Regular cardiac myocyte (primary cell): ENCODE measurements at places on chromosomes 2 and 18. TPM values are rescaled to one million over a fixed set of nuclear protein-coding genes. Genes with fewer than 3 reads are reported as not detected.

Gene HSPE1
- total RNA-seq = 132 and 357 TPM in 2 replicates

Gene CD8B2
- not detected in 2 replicates for total RNA-seq

Gene RIT2
- not detected in 2 replicates for total RNA-seq

Gene RGPD3
- total RNA-seq = 0.19 and 0.85 TPM in 2 replicates

Gene SNORC
- 0.19 and 0.56 TPM in 2 replicates for total RNA-seq

Gene BCL2L11
- total RNA-seq = 0.77 and 1.1 TPM in 2 replicates

Gene EDAR
- total RNA-seq = not detected in 2 replicates

Gene RNF125
- total RNA-seq = under 0.01 and 0.28 TPM in 2 replicates

Gene MYOM1
- total RNA-seq = 0.38 and 5.6 TPM in 2 replicates

Gene MAP2
- 5.1 and 5.2 TPM in 2 replicates for total RNA-seq

Gene CHRND
- not detected in 2 replicates for total RNA-seq

Gene GRB14
- total RNA-seq = 6.2 and 12.8 TPM in 2 replicates

Gene SERPINB5
- total RNA-seq = under 0.01 TPM in 2 replicates

Gene ANKRD62
- under 0.01 TPM in 1 of 2 replicates, not detected in the other for total RNA-seq

Gene GAL3ST2
- 0.19 and 0.85 TPM in 2 replicates for total RNA-seq

Gene HAUS1
- total RNA-seq = 59.8 and 91.6 TPM in 2 replicates

Gene ASTL
- total RNA-seq = under 0.01 TPM in 1 of 2 replicates, not detected in the other

Gene NCKAP5
- total RNA-seq = 5.0 and 9.9 TPM in 2 replicates

Gene BCL11A
- 0.19 and 0.28 TPM in 2 replicates for total RNA-seq

Gene TEX44
- not detected in 2 replicates for total RNA-seq

Gene TM4SF20
- under 0.01 and 0.28 TPM in 2 replicates for total RNA-seq

Gene HRH4
- total RNA-seq = under 0.01 and 0.28 TPM in 2 replicates

Gene INHBB
- total RNA-seq = 0.85 TPM in 1 of 2 replicates, not detected in the other

Gene LOXHD1
- not detected in 2 replicates for total RNA-seq

Gene RFX8
- 5.6 and 6.7 TPM in 2 replicates for total RNA-seq

Gene MFF
- 51.8 and 102 TPM in 2 replicates for total RNA-seq

Gene IGFBP5
- 363 and 386 TPM in 2 replicates for total RNA-seq

Gene ERICH2
- total RNA-seq = not detected in 2 replicates

Gene NOSTRIN
- 0.19 and 1.4 TPM in 2 replicates for total RNA-seq

Gene NEB
- under 0.01 and 0.28 TPM in 2 replicates for total RNA-seq

Gene FEV
- not detected in 2 replicates for total RNA-seq

Gene CD207
- not detected in 2 replicates for total RNA-seq

Gene ARHGAP25
- total RNA-seq = 3.4 and 5.6 TPM in 2 replicates

Gene KCNE4
- 45.4 and 151 TPM in 2 replicates for total RNA-seq

Gene SMAD4
- total RNA-seq = 76.4 and 129 TPM in 2 replicates

Gene CCDC68
- total RNA-seq = 5.0 and 5.9 TPM in 2 replicates

Gene CFAP65
- total RNA-seq = not detected in 2 replicates

Gene SLC9A4
- total RNA-seq = not detected in 2 replicates

Gene ARHGEF4
- 0.58 and 4.5 TPM in 2 replicates for total RNA-seq

Gene GTF2A1L
- total RNA-seq = 0.38 and 1.1 TPM in 2 replicates

Gene NEURL3
- not detected in 2 replicates for total RNA-seq
